ENCODE measurements at places on chromosomes 7 and 10. TPM values are rescaled to one million over a fixed set of nuclear protein-coding genes. Genes with fewer than 3 reads are reported as not detected.

DNA sequence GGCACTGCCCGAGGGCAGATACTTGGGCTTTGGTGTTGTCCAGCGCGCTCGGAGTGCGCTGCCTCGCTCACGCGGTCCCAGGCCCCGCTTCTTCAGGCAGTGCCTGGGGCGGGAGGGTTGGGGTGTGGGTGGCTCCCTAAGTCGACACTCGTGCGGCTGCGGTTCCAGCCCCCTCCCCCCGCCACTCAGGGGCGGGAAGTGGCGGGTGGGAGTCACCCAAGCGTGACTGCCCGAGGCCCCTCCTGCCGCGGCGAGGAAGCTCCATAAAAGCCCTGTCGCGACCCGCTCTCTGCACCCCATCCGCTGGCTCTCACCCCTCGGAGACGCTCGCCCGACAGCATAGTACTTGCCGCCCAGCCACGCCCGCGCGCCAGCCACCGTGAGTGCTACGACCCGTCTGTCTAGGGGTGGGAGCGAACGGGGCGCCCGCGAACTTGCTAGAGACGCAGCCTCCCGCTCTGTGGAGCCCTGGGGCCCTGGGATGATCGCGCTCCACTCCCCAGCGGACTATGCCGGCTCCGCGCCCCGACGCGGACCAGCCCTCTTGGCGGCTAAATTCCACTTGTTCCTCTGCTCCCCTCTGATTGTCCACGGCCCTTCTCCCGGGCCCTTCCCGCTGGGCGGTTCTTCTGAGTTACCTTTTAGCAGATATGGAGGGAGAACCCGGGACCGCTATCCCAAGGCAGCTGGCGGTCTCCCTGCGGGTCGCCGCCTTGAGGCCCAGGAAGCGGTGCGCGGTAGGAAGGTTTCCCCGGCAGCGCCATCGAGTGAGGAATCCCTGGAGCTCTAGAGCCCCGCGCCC lies at the start of gene NPY:
NPY (plus strand) TSS at position 294 of the 802 bp plus-strand sequence. CDS start 1,051 bp downstream, outside the sequence.
- no peak for DNase-seq

DNA sequence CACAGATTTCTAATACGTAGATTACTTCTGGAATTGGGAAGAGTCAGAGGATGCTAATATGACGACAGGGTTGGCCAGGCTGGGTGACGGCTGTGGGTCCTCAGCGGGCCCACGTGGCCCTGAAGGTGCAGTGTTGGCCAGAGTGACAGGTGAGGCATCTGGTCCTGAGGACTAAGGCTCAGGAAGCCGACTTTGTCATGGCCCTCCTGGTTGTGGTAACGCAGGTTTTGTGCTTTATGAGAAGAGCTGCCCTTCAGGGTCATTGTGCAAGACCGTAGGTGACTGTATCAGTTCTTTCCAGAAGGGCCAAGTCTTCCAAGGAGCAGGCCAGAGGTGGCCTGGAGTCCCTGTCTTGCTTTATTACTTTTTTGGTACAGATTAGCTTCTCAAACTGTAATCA lies 2.5 kb downstream of the EIF3B start:
- no peak for DNase-seq

GRCh38 chr7:75866489-75867389 lies 12.1 kb upstream of the RHBDD2 start:
- peak; percentile 50 for DNase-seq

DNA sequence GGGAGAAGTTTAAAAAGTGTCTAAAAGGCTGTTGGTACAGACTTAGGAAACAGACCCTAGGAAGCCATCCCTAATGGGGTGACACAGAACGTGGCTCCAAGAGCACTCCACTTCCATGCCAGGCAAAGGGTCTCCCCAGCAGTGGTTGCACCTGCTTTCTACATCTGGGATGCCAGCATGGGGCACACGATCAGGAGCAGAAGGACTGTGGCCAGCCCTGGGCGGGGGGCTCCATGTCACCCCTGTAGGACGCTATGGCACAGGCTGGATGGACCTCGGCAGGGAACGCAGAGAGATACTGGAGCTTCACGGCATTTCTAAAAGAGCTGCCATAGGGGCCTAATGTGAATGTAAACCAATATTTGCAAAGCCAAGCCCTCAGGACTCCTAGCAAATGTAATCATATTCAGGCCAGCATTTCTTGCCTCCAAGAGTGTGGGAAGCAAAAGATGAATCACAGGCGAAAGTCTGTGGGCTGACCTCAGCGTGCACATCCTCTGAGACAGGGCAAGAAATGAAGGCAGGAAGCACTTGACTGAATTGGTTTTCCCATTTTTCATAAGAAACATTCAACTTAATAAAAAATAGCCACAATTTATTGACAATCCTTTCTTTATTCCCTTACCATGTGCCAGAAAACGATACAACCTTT lies 93.9 kb downstream of the ATXN7L1 start:
- DNase-seq: no peak

DNA sequence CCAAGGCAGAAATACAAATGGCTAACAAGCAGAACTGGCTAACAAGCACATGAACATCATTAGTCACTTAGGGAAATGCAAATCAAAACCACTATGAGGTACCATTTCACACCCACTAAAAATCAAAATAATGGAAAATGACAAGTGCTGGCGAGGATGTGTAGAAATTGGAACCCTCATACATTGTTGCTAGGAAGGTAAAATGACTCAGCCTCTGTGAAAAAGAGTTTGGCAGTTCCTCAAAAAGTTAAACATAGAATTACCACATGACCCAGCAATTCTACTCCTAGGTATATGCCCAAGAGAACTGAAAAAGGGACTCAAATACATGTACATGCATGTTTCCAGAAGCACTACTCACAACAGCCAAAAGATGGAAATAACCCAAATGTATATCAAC lies 52.8 kb upstream of the ANAPC16 start:
- DNase-seq: no peak

DNA sequence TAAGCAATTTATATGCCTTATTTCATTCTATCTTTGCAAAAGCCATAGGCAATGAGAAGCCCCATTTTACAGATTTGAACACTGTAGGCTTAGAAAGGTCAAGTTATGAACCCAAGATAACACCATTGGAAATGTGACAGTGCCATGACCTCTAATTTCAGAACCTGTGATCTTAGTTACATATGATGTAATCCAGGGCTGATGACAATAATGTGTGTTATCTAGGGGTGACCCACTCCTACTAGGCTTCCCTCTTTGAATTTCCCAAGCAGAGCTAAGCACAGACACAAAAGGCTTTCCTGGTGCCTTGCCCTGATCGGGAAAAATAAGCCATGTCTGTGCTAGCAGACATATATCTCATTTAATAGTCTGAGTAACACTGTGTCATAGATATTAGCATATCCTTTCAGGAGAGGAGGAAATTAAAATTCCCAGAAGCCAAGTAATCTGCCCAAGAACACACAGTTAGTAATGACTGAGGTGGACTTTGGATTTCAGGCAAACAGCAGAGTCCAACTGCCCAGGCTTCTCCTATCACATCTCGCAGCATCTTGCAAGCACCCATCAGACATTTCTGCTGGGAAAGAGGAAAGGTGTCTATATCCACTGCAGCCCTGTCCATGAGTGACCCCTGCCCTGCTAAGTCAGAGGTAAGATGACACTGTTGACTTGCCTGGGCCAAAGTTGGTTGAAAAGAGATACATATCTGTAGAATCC lies 2.8 kb upstream of the TECTB start:
- no peak for DNase-seq

DNA sequence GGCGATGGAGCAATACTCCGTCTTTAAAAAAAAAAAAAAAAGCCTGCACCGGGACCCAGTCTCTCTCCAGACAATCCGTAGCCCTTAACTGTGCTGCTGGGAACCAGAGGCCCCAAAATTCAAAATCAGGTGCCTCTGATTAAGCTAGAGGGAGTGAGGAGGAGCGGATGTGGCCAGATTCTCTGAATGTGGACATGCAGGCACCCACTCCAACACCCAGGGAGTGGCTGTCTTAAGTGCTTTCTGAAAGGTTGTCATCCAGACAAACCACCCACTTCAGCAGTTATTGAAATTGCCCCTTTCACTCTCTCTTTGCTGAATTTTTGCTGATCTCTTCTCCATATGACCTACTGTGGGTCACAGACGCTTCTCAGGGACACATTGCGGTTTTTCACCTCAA lies 14.2 kb downstream of the NRP1 start:
- no peak for DNase-seq

GRCh38 chr7:102009628-102010027 lies 192.2 kb downstream of the CUX1 start:
- DNase-seq: no peak

- no peak for DNase-seq
Measured at GRCh38 chr10:103584216-103585010, 90.9 kb downstream of the NEURL1 start.

- DNase-seq: no peak
Measured at GRCh38 chr10:71679425-71679824, 40.2 kb downstream of the C10orf105 start.

- no peak for DNase-seq
Measured at GRCh38 chr10:8873310-8873709, 818.8 kb downstream of the GATA3 start.

GRCh38 chr10:116848032-116848943 lies 1.0 kb upstream of the ENO4 start:
- DNase-seq: no peak

DNA sequence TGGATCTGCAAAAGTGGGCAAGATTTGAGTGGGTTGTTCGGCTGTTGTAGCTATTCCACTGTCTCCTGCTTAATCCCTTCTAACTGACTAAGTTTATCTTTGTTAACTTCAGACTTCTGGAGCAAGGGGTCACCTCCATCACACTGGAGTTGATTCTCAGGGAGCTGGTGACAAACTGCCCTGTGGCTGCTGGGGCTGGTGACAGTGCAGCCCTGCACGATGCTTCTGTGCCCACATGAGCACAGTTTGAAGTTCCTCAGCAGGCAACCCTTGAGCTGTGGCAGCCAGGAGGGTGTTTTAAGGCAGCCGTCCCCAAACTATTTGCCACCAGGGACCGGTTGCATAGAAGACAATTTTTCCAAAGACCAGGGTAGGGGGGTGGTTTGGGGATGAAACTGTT lies 40.5 kb downstream of the ADRB1 start:
- DNase-seq: no peak

The DNAJC9 gene
- 45.5 TPM for total RNA-seq

DNA sequence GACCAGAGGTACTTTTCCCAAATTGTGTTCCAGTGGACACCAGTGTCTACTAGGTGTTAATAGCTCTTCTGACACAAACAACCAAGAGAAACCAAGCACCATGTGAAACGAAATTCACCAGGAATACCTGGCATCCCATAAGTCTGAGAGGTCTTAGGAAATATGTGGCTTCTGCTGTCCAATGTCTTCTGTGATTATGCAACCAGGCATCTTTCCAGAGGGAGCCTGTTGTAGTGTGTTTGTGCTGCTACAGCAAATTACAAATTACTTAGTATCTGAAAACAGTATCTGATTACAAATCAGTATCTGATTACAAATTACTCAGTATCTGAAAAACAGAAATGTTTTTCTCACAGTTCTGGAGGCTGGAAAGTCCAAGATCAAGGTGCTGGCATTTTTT lies 133.6 kb upstream of the NPVF start:
- DNase-seq: no peak

DNA sequence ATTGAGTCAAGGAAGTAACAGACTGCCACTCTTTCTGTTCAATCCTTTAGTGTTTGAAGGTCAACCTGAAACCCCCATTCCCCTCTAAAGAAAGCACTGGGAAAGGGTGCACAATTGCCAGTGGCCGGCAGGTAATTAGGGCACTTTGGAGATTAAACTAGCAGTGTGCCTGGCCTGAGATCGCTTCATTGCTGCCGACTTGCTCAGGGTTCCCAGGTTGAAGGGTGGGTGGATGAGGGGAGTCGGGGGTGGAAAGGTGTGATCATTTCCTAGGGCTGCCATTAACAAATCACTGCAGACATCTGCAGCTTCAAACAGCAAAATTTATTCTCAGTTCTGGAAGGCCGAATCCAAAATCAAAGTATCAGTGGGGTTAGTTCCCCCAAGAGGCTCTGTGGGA lies 16.3 kb upstream of the BTBD16 start:
- DNase-seq: no peak

GRCh38 chr10:126705951-126706565 lies 35.6 kb upstream of the C10orf90 start:
- DNase-seq: peak; percentile 26

The CFAP58 gene
- 0.08 TPM for total RNA-seq

The GNGT1 gene
- total RNA-seq: not detected

GRCh38 chr7:116912269-116912909 lies 40.9 kb upstream of the ST7 start:
- DNase-seq: no peak

DNA sequence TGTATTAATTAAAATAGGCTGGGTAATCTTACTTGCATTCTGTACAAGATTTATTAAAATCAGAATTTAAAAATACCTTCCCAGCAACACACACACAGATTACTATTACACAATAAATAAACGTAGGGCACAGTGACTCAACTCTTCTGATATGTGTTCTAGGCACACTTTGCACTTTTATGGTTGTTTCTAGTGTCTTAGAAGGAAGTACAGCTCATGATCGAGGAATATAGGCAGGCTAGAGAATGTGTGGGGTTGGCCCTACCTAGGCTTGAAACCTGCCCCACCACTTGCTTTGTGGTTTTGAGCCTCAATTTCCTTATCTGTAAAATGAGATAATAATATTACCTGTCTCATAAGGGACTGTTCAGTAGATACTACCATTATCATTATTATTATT lies 30.5 kb downstream of the ARMC3 start:
- no peak for DNase-seq

- no peak for DNase-seq
Measured at GRCh38 chr7:151400626-151401315, 9.1 kb downstream of the WDR86 start.

The ANKRD7 gene
- 0.42 TPM for total RNA-seq

GRCh38 chr10:96850825-96851224 lies 18.7 kb downstream of the LCOR start:
- no peak for DNase-seq

DNA sequence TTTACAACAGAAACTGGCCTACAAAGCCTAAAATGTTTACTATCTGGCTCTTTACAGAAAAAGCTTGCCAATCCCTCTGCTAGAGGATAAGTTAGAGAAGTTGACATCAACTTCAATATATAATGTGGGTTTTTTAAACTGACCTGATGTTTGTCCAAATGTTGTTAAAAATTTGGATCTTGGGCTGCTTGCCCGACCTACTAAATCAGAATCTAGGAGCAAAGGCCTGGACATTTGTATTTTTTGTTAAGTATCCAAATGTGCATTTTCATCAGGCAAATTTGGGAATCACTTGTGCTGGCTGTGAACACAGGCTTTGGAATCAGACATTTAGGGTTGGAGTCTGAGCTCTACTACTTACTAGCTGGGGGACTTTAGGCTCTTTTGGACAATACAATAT lies 252.7 kb upstream of the CSTF2T start:
- DNase-seq: no peak

DNA sequence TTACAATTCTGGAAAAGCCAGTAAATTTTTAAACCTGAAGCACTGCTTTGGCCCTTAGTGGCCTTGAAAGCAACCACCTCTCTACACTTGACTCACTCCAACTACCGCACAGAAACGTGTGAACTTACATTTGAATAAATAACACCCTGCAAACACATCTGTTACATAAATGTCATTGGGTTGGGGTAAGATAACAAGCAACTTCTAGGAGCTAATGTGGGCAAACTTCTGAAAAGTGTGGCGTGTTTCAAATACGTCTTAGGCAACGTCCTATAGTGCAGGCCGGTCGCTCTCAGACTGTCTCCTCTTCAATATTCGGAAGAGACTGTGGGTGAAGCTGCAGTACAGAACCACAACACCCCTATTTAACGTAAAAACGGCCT lies 474 bp downstream of the ORC5 start:
- DNase-seq: no peak

The COL17A1 gene
- total RNA-seq: not detected

The SLC26A5 gene
- total RNA-seq: 0.67 TPM

GRCh38 chr7:149188637-149189259 lies 6.6 kb upstream of the ZNF282 start:
- DNase-seq: no peak

The GIMAP4 gene
- total RNA-seq: 15.6 TPM

Measured in liver (tissue), 10 donors.